ENCODE measurements at places on chromosomes 13 and 19.
A peak's percentile ranks its signal among the peaks of the same experiment; 100 is the strongest.

GRCh38 chr19:15540435-15540834 lies 32.1 kb downstream of the CYP4F22 start:
- no peak for DNase-seq

GRCh38 chr19:38073841-38074685 lies 150.0 kb downstream of the DPF1 start:
- DNase-seq = no peak

GRCh38 chr13:61180234-61180633 lies 235.4 kb downstream of the PCDH20 start:
- no peak for DNase-seq

GRCh38 chr13:27432611-27433210 lies 8.3 kb downstream of the GTF3A start:
- DNase-seq = peak; percentile 60

GRCh38 chr19:49165111-49165750 lies 7.6 kb downstream of the TRPM4 start:
- DNase-seq = no peak

- no peak for DNase-seq
Observed at GRCh38 chr19:461721-462551, 1.1 kb upstream of the SHC2 start.

DNA sequence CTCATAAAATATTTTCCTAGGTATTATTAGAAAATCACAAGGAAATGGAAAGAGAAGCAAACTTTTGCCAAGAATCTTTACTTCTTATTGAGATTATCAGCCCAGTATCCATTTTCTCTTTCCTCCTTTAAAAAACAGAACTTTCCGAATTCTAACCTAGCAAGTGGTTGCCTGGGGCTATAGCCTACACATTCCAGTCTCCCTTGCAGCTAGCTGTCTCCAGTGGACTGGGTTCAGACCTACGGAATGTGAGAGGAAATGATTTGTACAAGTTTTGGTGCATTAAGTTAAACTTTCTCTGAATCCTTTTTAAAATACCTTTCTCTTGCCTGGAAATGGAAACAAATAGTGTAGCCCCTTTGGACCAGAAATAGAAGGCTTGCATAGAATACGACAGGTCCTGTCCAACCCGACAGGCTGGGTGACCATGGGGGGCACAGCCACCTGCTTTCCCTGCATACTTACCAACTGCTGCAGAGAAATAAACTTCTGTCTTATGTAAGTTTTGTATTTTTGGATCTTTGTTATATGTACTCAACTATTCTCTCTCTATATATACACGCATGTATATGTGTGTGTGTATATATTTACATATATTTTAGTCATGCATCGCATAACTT lies 185.9 kb downstream of the NALCN start:
- DNase-seq = no peak

GRCh38 chr19:14187561-14187960 lies 18.4 kb downstream of the ADGRL1 start:
- no peak for DNase-seq

DNA sequence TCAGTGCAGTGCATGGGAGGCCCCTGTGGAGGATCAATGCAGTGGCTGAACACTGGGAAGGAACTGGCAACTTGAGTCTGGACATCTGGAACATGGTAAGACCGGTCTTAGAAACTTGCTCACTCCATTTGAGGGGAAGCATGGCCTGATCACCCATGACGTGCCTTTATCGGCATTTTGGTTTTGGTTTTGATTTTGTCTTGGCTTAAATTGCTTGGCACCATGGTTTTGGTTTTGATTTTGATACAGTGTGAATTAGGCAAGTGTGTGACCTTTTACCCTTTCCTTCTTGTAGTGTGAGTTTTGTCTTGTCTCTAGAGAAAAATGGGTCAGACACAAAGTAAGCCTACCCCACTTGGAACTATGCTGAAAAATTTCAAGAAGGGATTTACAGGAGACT lies 77.3 kb downstream of the ZNF486 start:
- DNase-seq = no peak

DNA sequence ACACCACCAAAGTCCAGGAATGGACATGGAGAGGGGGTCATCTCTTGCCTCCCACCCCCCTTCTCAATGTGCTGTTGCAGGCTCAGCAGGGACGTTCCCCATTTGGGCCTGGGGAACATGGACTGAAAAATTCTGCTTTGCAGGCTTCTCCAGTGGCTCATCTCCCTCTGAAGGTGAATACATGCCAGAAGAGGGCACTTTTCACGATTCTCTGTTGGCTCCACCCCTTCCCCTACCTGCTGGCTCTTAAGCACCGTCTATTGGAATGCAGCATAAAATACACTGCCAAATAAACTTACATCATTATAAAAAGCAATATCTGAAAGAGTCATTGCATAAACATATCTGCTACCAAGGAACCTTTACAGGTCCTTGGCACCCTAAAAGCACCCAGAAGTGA lies 35.7 kb downstream of the NHLRC3 start:
- no peak for DNase-seq

DNA sequence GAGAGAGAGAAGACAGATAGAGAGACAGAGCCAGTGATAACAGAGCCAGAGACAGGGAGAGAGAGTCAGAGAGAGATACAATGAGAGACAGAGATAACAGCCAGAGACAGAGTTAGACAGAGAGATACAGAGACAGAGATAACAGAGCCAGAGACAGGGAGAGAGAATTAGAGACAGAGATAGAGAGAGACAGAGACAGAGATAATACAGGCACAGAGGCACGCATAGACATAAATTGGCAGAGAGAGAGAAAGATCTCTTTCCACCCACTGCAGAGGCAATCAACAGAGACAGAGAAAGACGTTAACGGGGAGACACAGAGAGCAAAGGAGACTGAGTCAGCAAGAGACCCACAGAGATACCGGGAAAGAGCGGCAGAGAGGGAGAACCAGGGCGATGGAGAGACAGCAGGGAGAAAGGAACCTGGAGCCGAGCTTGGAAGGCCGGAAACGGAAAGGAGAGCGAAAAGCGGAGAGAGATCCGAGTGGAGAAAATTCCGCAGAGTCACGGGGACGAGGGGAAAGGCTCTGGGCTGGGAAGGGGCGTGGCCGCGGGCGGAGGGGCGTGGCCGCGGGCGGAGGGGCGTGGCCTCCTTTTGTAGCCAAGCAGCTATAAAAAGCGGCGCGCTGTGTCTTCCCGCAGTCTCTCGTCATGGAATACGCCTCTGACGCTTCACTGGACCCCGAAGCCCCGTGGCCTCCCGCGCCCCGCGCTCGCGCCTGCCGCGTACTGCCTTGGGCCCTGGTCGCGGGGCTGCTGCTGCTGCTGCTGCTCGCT lies at the start of gene TNFSF9:
TNFSF9 (plus strand) TSS at position 641 of the 777 bp plus-strand sequence; CDS start at position 652, 11 bp downstream.
- peak; percentile 71 for DNase-seq

- DNase-seq = no peak
Observed at GRCh38 chr13:76461999-76462398, 424.2 kb downstream of the KCTD12 start.

- DNase-seq = no peak
Observed at GRCh38 chr19:1245494-1246264, 2.7 kb upstream of the MIDN start.

DNA sequence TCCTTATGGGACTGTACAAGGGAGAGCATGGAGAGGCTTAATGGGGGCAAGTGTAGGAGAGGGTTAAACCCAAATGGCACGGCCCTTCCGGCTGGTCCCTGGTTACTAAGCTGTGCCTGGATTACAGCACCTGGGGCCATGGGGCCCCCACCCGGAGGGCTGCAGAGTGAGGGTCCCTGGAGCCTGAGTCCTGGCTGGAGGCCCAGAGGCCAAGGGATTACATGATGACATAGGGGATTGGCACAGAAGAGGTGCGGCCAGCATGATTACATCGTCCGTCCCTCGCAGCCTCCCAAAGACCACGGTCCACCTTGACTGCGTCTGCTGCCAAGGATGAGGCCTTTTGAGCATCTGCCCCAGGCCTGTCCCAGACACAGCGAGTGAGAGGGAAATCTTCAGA lies 149.4 kb downstream of the URI1 start:
- no peak for DNase-seq

DNA sequence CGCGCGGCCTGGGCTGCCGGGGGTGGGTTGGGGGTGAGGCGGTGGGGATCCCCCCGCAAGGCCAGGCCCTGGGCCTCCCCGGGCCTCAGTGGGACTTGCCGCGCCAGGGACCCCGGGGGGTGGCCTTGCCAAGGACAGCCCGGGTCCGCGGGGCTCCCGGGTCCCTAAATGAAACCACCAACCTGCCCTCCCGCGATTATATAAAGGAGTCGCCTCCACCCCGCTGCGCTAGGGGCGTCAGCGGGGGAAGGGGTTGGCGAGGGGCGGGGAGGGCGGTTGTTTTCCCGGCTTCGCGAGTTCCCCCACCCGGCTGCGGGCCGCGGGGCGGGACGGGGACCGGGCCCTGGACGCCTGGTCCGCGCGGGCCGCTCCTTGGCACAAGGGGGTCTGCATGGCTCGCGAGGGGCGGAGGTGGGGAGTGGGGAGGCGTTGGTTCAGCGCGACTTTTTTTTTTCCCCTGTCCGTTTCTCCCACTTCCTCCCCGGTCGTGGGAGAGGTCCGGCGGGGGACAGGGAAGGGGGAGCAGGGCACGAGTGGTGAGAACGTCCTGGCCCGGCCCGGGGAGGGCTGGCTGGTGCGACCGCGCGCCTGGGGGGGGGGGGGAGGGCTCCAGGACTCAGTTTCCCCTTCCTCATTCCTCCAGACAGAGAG lies 822 bp upstream of the ZBTB7A start:
- no peak for DNase-seq

DNA sequence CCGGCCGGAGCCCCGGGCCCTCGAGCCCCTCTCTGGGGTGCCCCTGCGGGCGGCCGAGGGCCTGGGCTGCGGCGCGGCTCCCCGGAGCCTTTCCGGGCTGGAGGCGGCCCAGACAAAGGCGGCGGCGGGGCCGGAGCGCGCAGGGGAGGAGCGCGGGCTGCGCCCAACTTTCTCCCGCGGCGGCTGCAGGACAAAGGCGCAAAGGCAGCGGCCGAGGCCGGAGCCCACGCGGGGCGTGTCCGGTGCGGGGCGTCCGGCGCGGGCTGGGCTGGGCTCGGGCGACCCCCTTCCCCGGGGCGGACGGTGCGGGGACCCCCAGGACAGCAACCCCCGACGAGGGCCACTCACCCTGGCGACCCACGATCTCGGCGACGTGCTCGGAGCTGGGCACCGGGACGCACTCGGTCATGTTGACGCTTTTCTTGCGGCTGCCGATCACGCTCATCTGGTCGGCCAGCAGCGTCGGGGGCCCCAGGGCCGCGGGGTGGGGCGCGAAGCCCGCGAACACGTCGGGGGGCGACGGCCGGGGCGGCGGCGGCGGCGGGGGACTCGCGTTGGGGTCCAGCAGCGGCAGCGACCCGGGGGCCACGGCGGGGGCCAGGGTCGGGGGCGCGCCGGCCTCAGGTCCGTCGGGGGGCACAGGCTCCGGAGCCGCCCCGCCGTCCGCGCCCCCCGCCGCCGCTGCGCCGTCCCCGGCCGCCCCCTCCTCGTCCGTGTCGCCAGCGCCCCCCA lies 843 bp downstream of the MEX3D start:
- peak; percentile 18 for DNase-seq

DNA sequence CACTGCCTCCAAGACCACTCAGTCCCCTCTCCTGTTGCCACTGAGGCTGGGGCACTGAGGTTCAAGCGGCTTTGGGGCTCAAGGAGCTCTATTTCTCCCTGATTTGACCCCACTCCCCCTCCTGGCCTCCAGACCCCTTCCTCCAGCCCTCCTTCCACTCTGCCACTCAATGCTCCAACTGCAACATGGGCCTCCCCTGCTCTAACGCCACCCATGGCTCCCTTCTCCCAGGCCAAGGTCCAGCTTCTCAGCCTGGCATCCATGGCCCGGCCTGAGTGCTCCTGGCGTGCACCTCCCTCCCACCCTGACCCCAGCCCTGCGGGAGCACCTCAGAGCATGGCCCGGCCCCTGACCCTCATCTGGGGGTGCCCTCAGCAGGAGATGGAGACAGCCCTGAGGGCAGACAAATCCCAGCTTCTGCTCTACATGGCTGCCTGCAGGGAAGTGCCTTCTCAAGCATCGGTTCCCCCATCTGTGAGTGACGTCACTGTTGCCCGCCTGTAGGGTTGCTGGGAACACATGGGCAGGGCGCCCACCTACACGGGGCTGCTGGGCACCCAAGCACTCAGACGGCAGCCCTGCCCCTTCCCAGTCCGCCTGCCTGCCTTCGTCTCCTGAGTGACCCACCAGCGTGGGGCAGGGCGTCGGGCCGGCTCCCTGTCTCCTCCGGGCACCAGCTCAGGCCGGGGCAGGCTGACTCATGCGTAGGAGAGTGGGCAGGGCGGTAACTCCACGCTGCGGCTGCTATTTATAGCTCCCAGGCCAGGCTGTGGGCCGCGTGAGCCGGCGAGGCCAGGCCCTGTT lies 1.6 kb upstream of the DIRAS1 start:
- DNase-seq = no peak

DNA sequence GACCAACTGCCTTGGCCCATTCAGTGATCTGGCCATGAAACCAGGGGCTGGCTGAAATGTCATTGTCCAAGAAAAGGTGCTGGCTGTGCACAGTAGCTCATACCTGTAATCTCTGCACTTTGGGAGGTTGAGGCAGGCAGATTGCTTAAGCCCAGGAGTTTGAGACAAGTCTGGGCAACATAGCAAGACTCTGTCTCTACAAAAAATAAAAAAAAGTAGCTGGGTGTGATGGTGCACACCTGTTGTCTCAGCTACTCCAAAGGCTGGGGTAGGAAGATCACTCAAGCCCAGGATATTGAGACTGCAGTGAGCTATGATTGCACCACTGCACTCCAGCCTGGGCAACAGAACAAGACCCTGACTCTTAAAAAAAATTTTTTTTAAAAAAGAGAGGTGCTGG lies 28.6 kb upstream of the C19orf12 start:
- DNase-seq = no peak

DNA sequence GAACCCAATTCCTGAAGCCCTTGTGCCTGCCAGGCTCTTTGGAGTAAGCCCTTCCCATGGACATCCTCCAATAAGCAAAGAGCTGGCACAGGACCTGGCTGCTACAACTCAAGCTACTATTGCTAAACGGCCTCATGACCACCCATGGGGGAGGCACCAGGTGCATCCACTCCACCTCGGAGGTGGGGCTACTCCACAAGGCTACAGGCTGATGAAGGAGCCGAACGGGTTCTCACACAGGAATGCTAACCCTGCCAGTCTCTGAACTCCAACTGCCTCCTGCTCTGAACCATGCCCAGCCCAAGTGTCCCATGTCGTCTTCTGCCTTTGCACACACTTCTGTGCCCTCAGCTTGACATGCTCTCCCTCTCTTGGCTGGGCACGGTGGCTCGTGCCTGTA lies 10.0 kb downstream of the SYMPK start:
- no peak for DNase-seq

DNA sequence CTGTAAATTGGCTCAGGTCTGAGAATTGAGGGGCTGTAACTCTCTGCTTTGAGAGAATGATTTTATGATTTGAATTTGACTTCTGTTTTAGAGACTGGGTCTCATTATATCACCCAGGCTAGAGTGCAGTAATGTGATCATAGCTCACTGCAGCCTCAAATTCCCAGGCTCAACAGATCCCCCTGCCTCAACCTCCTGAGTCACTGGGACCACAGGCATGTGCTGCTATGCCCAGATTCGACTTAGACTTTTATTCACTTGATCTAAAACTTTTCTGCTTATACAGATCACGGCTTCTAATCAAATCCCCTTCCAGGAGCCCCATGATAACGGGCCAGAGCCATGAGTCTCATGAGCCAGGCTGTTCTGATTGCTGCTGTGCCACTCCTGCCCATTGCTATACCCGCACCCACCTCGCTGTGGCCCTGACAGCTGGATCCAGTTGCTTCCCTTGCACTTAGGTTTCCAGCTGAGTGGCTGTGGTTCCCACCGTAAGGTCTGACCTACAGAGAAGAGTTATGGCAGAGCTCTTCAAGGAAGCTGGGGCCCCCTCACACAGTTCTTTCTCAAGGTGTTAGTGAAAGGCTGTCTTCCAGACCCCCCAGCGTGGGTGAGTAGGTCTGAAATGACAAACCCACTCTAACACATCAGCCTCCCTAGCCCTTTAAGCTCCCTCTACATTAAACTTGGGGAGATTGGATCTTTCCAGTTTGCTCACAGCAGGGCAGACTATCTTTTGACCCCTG lies 251.2 kb upstream of the SGCG start:
- DNase-seq = no peak
